Mucosa of gallbladder (tissue), 1 donor: ENCODE measurements at places on chromosomes 2 and 18.

GRCh38 chr2:120480346-120480902 is 134.5 kb downstream of the INHBB start:
- no peak for DNase-seq

GRCh38 chr2:49288902-49289700 is 134.8 kb upstream of the FSHR start:
- DNase-seq, result no peak

DNA sequence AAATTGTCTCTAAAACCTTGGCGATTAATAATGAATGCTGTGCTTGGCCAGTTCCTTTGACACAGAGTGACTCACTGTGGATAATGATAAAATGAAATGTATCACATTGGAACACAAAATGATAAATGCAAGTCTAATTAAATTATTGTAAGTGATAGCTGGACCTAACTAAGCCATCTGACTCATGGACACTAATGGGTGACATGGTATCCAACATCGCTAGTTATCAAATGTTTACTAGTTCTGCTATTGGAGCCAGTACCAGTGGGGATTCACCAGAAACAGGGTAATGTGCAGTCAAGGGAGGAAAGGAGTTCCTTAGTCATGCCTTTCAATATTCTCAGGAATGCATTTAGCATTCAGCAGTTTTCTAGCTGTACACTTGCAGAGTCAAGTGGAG is 736.3 kb upstream of the ACVR2A start:
- DNase-seq, result no peak

DNA sequence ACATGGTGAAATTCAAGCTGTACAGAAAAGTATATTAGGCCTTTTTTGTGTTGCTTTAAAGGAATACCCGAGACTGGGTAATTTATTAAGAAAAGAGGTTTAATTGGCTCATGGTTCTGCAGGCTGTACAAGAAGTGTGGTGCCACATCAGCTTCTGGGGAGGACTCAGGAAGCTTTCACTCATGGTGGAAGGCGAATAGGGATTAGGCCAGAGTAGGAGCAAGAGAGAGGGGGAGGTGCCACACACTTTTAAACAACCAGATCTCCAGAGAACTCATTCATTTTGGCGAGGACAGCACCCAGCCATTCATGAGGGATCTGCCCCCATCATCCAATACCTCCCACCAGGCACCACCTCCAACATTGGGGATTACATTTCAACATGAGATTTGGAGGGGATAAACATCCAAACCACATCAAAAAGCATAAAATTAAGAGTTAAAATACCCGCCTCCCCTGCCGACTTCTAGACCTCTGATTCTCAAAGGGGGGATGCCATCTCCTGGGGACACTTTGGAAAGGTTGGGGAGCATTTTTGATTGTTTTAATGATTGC is 15.1 kb upstream of the LIPG start:
- no peak for DNase-seq

- no peak for DNase-seq
These were observed 1272.2 kb upstream of the ACVR2A start for GRCh38 chr2:146572598-146572997.

DNA sequence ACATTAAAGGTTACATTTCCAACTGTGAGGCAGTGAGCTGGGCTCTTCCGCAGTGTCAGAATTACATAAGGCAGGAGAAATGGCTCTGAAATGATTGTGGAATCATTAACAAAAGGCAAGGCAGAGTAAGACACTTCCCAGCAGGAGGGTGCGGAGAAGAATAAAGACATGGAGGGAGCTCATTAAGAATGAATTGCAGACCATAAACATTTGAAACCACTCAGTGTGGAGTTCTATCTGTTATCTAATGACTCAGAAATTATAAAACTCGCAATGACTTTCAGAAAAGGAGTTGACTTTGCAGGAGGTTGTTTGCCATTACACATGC is 77.0 kb downstream of the SMIM21 start:
- DNase-seq, result no peak

GRCh38 chr2:105180491-105180972 is 61.0 kb upstream of the GPR45 start:
- DNase-seq, result no peak

DNA sequence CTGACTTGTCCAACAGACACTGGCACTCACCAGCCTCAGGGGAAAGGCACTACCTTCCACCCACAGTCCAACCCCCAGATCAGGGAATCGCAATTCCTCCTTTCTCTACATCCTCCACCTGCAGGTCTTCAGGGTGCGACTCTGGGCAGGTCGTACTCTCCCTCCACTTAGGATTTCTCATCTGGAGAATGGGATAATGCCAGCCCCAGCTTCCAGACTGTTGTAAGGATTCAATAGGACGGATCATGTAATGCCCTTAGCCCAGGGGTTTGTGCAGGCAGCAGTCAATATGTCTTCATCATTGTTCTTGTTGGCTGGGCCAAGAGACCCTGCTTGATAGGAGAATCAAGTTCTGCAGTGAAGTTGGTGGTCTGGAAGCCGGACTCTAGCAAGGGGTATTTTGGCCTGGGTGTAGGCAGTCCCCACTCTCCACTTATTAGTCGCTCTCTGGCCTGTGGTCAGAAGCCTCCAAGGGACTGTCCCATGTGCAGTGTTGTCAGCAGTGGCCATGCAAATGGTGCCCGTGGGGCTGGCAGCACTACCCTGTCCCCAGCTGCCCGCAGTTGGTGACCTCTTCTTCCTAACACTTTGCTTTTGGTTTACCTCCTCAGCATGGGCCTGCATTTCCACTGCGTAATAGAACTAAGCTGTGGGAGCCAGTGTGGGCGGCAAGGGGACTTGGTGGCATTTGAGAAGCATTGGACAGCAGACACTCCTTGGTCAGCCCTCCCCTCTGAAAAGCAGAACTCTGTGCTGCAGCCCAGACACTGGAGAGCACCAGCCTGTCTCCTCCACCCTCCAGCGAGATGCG is 172.4 kb upstream of the HS6ST1 start:
- no peak for DNase-seq

DNA sequence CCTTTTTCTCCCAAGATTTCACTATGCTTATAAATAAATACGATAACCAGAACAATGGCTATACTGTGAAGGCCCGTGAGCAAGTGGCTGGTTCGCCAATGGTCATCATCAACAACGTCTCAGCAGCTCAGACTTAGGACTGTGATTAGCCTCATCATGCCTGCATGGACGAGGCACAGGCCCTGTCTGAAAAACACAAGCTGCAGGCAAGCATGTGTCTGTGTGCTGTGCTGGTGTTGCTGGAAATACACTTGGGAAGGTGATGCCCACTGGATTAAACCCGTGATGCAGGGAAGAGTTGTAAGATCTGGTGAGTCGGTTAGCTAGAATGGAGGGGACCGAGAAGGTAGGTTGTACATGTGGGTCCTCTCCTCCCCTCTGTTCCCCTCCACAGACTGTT is 111.5 kb upstream of the EPC2 start:
- no peak for DNase-seq

GRCh38 chr18:60113396-60113795 is 213.6 kb downstream of the PMAIP1 start:
- no peak for DNase-seq

DNA sequence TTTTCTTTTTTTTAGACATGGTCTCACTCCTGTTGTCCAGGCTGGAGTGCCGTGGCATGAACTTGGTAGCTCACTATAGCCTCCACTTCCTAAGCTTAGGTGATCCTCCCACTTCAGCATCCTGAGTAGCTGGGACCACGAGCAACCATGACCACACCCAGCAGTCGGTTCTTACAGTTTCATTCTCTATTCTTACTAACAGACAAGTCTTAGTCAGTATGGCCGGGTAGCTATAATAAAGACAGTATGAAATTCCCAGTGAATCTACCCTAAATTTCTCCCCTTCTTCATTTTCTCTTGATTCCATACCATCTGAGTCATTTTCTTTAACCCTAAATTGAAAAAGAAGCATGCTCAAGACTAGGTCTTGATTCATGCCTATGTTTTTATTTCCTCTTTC is 775.3 kb upstream of the NRXN1 start:
- DNase-seq, result no peak

DNA sequence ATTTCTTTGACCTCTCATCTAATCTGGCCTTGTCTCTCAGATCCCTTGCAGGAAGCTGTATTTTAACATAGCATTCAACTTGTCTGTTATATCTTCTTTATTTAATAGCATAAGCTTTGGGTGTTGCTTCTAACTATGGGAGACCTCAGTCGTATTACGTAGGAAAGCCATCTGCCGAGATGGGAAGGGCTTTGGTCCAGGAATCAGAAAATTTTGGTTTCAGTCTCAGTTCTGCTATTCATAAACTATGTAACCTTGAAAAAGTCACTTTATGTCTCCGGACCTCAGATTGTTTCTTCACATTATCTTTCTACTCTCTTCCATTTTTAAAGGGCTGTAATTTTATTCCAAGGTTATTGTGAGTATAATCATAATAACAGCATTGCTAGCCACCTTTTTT is 297.7 kb downstream of the SATB2 start:
- DNase-seq, result no peak

GRCh38 chr2:174012347-174013314 is 47.5 kb upstream of the SP3 start:
- peak; percentile 70 for DNase-seq

GRCh38 chr18:10205151-10205550 is 249.3 kb upstream of the APCDD1 start:
- peak; percentile 18 for DNase-seq

GRCh38 chr18:13726972-13727331 is 479 bp downstream of the RNMT start:
- no peak for DNase-seq

DNA sequence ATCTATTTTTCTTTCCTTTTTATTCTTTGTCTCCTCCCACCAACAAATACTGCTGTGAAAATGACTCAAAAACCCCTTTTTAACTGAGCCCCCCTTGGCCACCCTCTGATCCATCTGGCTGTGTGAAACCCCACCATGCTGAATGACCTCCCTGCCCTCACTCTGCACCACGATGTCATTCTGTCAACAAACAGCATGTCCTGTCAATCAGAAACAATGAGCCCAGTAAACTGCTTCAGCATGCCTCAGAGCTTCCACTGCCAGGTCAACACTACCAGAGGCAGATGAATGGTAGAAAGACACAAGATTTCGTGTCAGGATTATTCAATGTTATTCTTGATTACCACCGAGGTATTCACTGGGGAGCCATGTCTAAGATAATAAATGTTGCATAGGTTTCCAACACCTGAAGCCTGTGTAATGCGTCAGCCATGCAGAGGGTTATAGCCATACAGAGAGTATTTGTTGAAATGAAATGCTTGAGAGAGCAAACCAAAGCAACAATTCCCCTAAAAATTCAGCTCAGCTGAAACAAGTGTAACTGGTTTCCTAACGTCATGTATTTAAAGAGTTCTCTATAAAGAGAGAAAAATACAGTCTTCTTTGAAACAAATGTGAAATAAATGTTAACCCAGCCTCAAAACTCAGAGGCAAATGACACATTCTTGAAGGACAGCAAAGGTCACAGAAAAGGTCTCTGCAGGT is 76.7 kb downstream of the LRP2 start:
- no peak for DNase-seq

DNA sequence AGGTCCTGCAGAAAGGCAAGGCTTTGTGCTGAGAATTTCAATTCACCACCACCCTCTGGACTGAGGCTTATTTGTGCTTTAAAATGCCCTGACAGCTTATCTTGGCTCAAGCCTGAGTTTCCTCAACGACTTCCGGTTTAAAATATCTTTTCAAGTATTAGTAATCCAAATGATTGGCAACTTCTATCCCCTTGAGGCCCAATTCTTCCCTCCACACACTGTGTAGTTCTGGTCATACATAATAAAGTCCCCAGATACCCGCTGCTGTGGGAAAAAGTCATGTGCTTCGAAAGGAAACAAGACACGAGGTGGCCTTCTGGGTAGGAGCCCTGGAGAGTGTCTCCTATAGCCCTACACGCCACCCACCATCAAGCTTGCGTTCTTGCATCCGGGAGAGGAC is 393.4 kb downstream of the ALK start:
- no peak for DNase-seq

DNA sequence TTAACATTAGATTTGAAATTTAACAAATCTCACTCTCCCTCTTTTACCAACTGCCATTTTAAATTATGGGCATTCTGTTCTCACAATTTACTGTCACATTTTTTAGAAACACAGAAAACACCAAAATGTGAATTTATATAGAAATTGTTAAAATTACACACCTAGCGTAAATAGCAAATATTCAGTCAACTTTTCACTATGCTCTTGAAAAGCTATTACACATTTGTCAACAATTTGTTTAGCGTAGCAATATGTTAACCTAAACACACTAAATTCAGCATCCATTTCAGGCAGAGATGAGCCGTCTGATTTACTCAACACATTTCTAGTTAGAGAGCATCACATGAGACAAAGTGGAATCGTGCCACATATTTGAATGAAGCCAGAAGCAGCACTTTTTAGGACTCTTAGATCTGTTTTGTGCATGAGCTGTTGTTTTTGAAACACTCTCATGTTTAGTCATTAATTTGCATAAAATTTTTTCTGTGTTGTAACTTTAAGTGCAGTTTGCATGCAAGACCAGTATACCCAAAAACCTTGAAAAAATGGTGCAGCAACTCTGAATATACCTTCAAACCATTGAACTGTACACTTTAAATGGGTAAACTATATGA is 8.2 kb downstream of the TTC32 start:
- DNase-seq, result no peak
